ENCODE measurements at places on chromosomes 6 and 20.

DNA sequence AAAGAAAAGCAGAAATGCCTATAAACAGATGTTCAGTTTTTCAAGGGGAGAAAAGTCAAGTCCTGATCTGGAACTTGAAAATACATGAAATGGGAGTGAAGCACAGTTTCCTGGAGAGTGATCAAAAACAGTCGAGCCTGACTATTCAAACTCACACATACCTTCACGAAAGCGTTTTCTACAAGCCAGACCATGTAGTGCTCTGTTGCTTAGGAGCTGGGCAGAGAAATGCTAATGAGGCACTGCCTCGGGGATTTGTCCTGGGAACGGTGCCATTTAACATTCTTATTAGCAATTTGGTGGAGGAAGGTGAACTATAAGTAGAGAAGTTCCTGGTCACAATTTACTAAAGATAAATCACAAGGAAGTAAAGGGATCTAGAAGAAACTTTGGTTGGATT is 5.9 kb downstream of the NHSL1 start:
- DNase-seq = no peak

GRCh38 chr20:53539516-53539915 is 54.1 kb downstream of the ZNF217 start:
- no peak for DNase-seq

- DNase-seq = no peak
Measured at GRCh38 chr6:67221226-67221625, 1413.9 kb upstream of the ADGRB3 start.

DNA sequence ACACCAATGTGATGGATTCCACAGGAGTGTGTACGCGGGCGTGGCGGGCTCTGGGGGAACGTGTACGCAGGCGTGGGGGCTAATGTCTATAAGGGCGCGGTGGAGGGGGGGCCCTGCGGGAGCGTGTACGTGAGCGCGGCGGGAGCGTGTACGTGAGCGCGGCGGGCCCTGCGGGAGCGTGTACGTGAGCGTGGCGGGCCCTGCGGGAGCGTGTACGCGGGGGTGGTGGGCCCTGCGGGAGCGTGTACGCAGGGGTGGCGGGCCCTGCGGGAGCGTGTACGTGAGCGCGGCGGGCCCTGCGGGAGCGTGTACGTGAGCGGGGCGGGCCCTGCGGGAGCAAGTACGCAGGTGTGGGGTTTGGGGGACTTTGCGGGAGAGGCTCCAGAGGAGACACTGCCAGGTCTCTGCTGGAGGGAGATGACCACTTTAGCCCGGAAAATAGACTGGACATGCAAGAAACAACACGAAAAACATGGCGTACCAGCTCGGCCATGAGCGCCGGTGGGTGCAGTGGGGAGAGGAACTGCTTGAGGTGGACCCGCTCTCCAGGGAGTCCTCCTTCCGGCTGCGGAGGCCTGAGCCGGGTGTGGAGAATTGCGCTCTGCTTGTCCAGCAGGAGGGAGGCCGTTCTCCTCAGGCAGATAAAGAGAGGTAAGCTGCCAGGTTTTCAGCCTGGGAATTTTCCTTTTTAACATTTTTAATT is 27.8 kb upstream of the SMOC2 start:
- no peak for DNase-seq

DNA sequence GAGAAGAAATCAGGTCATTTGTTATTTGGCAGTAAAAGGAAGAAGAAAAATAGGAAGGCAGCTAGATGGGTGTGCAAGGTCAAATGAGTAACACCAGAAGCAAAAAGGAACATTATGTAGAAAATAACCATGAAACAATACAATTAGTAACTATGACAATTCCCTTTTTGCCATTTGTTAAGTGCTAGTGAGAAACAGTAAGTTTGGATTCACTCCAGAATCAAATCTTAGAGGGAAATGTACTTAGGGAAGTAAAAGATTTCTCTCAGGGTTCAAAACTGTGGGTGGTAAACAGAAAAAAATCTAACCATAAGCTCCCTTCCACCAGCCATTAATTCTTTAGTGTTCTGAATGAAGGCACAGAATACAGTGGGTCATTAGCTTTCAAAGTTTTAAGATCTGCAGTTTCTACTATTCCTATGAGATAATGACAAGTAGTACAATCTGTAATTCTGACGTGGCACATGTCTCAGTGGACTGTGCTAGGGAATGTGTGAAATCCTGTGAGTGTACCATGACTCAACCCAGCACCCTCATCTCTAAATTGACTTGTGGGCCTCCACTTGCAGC is 17.1 kb downstream of the REPS1 start:
- no peak for DNase-seq

GRCh38 chr6:168181316-168181715 is 102.3 kb upstream of the FRMD1 start:
- DNase-seq = no peak

DNA sequence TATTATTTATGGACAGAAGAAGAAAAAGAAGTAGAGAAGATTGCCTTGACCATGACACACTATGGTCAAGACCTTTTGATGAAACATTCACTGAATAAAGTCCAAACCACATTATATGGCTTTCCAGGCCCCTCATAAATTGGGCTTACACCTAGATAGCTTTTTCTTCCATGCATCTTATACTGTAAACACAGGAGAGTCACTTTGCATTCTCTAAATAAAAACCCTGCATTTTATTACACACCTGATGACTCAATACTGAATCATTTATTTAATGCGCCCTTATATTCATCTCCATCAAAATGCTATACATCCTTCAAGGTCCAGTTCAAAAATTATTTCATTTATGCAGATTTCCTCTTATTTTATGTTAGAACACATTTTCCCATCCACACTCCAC is 78.0 kb downstream of the COL21A1 start:
- no peak for DNase-seq

- DNase-seq = no peak
Measured at GRCh38 chr20:21507400-21508229, 6.2 kb downstream of the NKX2-2 start.

- DNase-seq = no peak
Measured at GRCh38 chr6:166620478-166621113, 6.5 kb downstream of the RPS6KA2 start.

DNA sequence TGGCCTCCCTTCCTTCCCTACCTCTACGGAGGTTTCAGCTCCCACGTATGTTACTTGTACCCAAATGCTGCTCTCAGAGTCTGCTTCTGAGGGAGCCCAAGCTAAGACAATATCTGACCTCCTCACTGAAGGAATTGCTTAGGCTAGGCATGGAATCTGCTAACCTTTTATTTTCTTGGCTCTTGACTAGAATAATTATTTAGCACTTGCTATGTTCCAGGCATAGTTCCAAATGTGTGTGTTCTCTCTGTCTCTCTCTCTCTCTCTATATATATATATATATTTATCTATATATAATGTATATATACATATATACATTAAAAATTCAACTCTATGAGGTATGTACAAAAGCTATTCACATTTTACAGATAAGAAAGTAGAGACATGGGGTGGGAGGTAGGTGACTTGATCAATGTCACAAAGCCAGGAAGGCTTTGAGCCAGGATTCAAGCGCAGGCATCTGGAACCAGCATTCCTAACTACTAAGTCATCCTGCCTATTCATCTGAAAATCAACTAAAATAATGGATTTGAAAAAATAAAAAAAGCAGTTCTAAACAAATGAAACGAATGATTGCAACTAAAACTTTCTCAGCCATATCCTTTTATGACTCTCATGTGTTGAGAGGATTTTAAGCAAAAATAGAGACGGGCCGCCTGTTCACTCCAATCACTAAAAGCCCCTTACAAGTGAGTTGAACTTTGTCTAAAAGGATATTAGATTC is 189.7 kb upstream of the JAG1 start:
- DNase-seq = no peak

DNA sequence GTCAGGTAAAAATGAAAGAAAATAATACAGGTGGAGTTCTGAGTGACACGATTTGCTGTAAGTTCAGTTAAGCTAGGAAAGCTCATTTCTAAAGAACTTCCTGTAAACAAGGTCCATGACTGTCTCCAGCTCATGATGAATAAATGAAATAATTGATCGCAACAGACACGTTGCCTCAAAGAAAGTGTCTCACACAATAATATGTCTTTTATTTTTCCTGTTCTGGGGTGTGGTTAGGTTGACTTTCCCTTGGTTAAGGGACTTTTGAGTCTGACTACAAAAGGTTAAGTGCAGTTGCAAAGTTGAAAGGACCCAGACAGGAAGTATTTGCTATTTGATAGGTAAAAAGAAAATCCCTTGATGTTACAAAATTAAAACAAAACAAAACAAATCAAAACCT is 304.2 kb upstream of the PRDM1 start:
- DNase-seq = no peak

DNA sequence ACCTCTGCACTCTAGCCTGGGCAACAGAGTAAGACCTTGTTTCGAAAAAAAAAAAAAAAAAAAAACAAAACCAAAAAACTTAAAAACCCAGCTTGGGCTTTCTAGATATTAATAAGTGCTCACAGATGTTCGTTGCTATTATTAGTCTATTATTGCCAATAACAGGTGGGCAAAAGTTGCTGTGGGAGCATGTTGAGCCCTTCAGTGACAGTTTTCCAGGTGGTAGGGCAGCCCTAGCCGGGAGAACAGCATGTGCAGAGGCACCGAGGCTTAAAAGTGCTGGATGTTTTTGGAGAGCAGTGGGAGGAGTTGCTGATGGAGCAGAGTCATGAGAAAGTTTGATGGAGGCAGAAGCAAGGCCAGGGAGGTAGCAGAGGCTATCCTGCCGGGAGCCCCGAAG is 4.4 kb downstream of the PPP1R16B start:
- DNase-seq = no peak

GRCh38 chr20:41380551-41381193 is 14.1 kb upstream of the EMILIN3 start:
- DNase-seq = no peak

- DNase-seq = no peak
Measured at GRCh38 chr6:168274037-168274952, 45.3 kb downstream of the DACT2 start.

DNA sequence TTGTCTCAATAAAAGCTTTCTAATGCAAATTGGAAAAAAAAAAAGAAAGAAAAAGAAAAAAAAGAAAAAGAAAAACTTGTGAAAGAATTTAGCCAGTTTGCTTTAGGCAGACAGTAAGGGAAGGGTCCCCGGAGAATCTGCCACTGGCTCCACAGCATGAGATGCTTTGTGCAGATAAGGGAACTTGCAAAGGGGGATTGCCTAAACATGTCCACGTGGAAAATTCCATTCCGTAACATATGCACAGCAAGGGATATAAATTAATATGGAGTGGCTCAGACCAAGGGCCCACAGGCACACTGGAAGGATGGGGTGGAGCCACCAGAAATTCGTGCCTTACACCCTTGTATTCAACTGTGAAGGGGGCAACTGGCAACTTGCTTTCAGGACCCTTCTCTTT is 45.4 kb downstream of the MKKS start:
- no peak for DNase-seq
